ENCODE measurements at places on chromosomes 11 and 22. TPM values are rescaled to one million over a fixed set of nuclear protein-coding genes. Genes with fewer than 3 reads are reported as not detected.

DNA sequence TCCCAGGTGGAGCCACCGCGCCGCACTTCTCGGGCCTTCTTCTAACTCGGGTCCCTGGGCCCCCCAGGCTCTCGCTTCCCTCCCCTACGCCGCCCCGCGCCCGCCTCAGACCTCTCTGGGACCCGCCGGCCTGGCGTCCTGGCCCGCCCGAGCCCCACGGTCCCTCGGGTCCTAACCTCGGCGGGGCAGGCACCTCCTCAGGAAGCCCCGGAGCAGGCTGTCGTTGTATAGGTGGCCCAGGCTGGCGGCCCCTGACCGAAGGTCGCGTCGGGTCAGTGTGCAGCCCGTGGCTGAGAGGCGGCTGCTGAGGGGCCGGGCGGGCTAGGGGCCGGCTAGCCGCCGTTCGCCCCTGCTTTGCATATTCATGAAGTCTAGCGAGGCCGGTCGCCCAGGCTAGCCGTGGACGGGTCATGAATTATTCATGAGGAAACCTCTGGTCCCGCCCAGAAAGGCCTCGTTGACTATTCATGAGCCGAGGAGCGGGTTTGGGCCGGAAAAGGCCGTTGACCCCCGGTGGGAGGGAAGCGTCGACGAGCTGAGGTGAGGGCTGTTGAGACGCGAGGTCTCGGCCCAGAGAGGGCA lies at the start of gene HORMAD2:
HORMAD2 (plus strand) TSS at position 513 of the 582 bp plus-strand sequence. CDS start 13,489 bp downstream, outside the sequence.
- peaks cover 7% of the 10 kb centered on the region for H3K4me1 ChIP-seq
- no peak within 1 kb of the TSS for H3K27ac ChIP-seq
- DNase-seq: no peak

The CNTF gene
- total RNA-seq: 2.8 TPM

DNA sequence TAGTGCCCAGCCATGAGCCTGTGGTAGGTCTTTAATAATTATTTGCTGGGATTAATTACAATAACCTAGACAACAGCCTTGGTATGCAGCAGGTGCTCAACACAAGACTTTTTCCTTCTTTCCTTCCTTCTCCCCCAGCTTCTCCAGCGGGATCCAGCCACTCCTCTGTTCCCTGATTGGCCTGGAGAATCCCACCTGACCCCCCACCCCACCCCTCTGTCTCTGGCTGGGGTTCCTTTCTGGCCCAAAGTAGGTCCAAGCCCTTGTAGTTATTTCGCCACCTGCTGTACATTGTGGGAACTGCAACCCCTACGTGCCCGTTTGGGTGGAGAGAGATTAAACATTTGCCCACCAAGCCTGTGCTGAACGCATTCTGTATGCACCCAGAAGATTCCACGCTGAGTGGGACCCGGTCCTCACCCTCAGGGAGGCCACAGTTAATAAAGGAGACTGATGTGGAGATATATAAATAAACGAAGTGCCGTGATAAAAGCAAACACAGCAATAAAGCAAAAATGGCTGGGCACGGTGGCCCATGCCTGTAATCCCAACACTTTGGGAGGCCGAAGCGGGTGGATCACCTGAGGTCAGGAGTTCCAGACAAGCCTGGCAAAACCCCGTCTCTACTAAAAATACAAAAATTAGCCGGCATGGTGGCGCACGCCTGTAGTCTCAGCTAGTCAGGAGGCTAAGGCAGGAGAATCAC lies 32.1 kb upstream of the DGKZ start:
- no peaks in the 10 kb centered on the region for H3K36me3 ChIP-seq
- no peak overlapping the region for H3K4me3 ChIP-seq

- DNase-seq: no peak
- no peaks in the 10 kb centered on the region for H3K4me1 ChIP-seq
- no peaks in the 10 kb centered on the region for H3K36me3 ChIP-seq
- H3K27ac ChIP-seq: no peak overlapping the region
- no peaks in the 10 kb centered on the region for H3K27me3 ChIP-seq
- no peak overlapping the region for H3K4me3 ChIP-seq
Measured at GRCh38 chr22:46131151-46131587, 19.2 kb upstream of the PPARA start.

DNA sequence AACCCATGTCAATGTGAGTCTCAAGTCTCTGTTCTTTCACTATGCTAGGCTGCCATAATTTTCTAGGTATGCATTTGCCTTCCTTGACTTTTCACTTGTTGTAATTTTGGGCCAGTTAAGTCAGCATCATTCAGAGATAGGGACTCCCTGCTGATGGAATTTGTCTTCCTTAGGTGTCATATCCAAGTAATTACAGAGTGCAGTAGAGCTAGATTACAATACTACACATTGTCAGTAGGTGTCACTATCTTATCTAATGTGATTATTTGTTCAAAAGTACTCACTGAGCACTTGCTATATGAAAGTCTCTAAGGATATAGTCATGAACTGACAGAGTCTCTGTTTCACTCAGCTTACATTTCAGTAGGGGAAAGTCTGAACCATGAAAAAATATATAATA lies 25.0 kb upstream of the SYN3 start:
- H3K36me3 ChIP-seq: no peaks in the 10 kb centered on the region
- H3K27me3 ChIP-seq: no peaks in the 10 kb centered on the region
- no peak overlapping the region for H3K4me3 ChIP-seq
- H3K27ac ChIP-seq: no peak overlapping the region
- no peak for DNase-seq
- H3K4me1 ChIP-seq: no peaks in the 10 kb centered on the region

GRCh38 chr22:45777852-45778375 lies 106.3 kb downstream of the ATXN10 start:
- no peak overlapping the region for H3K27ac ChIP-seq
- no peaks in the 10 kb centered on the region for H3K36me3 ChIP-seq
- DNase-seq: no peak
- no peak overlapping the region for H3K4me3 ChIP-seq

Measured in activated CD8-positive, alpha-beta T cell treated with anti-CD3 and anti-CD28 coated beads, Interleukin-2, amount 10 ng/mL, durations not matched to agents 7 days and 5 days (primary cell).